CD4-positive, alpha-beta T cell treated with Interferon alpha-2 for 1 hour (primary cell): ENCODE measurements at places on chromosomes 1 and 21.

- no peak for DNase-seq
Measured at GRCh38 chr1:3525551-3526482, 71.4 kb downstream of the ARHGEF16 start.

GRCh38 chr1:209815931-209816341 is 10.0 kb upstream of the IRF6 start:
- DNase-seq = no peak

- DNase-seq = peak; percentile 65
Measured at GRCh38 chr1:198620951-198621824, 17.7 kb upstream of the PTPRC start.

- DNase-seq = no peak
Measured at GRCh38 chr1:156493742-156494141, 6.8 kb downstream of the MEF2D start.

DNA sequence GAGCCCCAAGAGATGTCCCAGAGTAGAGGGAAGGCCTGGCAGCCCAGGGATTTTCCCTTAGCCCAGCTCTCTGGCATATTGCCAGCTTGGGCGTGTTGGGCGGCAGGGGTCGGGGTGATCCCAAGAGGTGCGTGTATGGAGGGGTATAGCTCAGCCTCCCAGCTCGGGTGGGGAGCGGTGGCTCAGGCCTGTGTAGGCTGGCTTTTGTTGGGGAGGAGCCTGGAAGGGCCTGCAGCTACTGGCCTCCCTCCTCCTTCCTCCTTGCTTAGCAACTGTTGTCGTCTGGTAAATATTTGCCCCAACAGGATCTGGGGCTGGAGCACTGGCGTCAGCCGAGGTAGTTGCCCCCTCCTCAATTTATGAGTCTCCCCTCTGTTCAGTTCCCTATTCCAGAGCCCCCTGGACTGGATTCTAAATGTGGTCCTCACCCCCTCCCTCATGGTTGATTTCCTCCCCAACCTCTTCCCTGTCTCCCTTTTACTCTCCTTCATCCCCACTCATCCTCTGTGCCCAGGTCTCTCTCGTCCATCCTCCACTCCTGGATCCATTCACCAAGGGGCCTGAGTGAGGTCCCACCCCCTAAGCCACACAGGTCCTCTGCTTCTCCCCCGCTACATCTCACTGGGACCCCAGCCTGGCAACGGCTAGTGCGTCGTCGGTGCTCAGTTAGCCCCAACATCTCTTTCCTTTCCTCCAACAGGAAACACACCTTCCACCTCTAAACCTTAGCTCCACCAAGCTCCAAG is 10.3 kb upstream of the LMNA start:
- DNase-seq = peak; percentile 80

- DNase-seq = no peak
Measured at GRCh38 chr1:70910013-70910412, 137.6 kb downstream of the PTGER3 start.

DNA sequence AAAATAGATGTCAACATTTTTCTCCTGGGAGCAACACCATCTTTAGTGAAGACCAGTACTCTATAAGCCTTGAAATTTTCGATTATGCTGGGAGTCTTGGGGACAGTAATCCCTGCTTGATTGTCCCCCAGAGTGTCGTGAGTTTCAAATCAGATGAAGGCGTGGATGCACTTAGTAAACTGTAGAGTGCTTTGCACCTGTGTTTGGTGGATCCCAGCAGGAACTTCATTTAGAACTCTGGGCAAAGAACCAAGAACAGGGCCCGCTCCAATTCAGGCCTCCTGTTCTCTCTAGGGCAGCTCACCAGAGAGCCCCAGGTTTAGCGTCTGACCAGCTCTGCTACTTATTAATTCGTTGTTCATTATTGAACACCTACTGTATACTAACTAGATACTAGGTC is 1.5 kb downstream of the GPX7 start:
- DNase-seq = no peak

DNA sequence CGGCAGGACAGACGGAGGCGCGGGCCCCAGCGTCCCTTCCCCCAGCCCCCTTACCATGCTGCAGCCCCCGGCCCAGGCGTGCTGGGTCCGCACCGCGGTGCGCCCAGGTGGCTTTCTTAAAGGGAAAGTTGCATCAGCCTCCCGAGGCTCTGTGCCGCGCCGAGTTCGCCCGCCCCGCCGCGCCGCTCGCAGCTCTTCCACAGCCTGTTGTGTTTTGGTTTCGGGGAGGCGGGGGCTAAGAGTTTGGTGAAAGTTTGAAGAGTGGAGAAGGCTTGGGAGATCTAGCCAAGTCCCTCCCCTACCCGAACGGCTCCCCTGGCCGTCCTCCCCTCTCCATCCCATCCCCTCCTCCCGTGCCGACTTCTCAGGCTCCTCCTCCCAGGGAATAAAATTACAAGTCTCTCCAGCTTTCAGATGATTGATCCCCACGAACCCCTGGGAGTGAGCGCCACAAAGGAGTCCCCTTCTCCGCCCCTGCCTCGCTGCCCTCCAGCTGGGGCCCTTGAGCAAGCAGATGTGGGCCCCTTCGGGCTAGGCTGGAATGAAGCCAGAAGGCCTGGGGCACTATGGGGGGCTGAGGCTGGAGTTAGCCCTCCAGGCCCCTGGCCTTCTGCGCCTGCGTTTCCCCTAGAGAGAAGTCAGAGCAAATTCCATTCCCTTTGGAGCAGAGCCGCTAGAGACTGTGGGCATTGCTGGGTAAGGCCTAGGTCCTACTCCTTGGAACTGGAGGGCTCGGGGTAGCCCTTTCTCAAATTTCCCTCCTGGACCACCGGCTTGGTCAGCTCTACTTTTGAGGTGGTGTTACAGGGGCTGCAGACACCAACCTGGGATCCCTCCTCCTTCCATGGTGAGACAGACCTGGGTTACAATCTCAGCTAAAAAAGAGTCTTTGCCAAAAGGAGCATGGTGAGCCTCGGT is at the start of gene SLC6A9:
Gene SLC6A9 (minus strand): TSS at position 211 of the 918 bp plus-strand sequence. CDS start 7,185 bp downstream, outside the sequence.
- DNase-seq = no peak

GRCh38 chr1:230068952-230069684 is 2.1 kb downstream of the GALNT2 start:
- no peak for DNase-seq

GRCh38 chr1:217322834-217323233 is 308.1 kb downstream of the GPATCH2 start:
- no peak for DNase-seq

DNA sequence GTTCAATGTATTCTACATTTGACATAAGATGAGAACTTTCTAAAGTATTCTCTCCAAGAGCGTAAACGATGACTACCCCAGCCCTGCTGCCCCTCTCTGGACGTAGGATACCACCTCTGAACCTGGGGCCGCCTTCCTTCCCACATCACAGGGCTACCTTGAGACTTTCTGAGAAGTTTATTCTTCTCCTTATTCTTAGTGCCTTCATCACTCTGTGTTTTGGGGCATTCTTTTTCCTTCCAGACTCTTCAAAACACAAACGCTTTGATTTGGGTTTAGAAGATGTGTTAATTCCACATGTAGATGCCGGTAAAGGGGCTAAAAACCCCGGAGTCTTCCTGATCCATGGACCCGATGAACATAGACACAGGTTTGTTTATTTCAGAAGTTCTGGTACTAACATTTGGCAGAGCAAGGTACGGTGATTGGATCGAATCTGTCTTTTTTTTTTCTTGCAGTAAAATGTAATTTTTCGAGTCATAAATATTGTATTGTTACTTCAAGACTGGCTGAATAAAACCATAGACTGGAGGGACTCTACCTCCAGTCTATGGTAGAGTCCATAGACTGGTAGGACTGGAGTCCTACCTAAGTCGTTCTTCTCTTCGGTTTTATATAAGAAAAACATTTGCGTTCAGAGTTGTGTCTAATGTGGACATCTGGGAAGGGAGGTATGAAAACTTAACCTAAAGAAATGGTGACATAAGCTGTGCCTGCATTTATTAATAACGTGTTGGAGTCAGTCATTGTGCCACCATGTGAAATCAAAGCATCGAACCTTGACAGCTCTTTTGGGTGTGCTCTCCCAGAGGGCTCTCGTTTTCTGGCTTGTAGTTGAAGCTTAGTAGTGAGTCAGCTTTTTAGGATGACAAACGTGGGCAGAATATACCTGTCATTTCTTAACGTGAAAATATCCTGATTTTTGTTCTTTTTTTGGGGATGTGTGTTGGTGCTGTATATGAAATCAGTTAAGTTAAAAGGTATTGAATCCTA is 1.2 kb downstream of the MAN1A2 start:
- DNase-seq = peak; percentile 25

- DNase-seq = no peak
Measured at GRCh38 chr1:46675549-46676314, 4.1 kb downstream of the TEX38 start.
